Dermis blood vessel endothelial cell (primary cell): ENCODE measurements at places on chromosomes 3 and 15.

- DNase-seq = peak; percentile 74
These were observed 9.7 kb upstream of the EIF1B start for GRCh38 chr3:40299721-40300335.

GRCh38 chr3:11037241-11037873 lies 44.8 kb downstream of the SLC6A1 start:
- peak; percentile 28 for DNase-seq

DNA sequence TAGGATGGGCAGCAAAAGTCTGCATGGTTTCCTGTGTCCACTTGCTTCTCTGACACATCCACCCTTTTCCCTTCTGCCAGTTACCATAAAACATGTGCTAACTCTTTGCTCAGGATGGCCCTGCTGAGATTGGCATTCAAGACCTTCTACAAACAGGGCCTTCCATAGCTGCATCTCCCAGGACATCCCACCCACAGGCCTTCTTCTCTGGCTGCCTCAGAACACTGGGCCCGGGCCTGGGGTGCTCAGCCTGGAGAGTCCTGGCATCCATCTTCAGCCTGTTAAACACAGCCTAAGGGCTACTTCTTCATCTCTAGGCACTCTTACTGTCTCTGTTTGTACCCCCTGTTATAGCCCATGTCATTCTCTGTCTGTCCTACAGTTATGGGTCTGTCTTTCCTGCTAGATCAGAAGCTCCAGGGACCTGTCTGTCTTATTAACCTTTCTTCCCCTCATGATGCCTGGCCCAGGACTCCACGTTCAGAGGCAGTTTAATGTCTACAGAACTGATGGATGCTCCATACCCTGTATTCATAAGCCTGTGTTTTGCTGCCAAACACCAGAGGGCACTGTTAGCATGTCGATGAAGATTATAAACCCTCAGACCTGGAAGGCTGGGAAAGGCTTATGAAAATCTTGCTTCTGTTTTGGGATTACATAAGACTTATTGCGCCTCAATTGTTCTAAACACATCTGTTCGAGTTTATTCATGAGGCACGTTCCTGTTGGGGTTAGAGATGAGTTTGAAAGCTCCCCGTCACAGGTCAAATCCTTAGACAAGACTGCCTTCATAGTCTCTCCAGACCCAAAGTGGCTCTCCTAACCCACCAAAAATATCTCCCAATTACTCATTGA lies 16.5 kb downstream of the SEMA3G start:
- peak; percentile 95 for DNase-seq

GRCh38 chr3:162390891-162391290 lies 894.3 kb downstream of the OTOL1 start:
- peak; percentile 15 for DNase-seq
